ENCODE measurements at places on chromosomes 16 and 17.

GRCh38 chr17:72104863-72105234, 16.0 kb upstream of the SOX9 start:
- DNase-seq: no peak

- no peak for DNase-seq
Measured at GRCh38 chr16:57981636-57982035, 10.7 kb upstream of the CNGB1 start.

DNA sequence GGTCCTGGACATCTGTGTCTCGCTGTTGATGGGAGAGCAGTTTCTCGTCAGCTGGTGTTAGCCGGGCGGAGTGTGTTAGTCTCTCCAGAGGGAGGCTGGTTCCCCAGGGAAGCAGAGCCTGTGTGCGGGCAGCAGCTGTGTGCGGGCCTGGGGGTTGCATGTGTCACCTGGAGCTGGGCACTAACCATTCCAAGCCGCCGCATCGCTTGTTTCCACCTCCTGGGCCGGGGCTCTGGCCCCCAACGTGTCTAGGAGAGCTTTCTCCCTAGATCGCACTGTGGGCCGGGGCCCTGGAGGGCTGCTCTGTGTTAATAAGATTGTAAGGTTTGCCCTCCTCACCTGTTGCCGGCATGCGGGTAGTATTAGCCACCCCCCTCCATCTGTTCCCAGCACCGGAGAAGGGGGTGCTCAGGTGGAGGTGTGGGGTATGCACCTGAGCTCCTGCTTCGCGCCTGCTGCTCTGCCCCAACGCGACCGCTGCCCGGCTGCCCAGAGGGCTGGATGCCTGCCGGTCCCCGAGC, 17.9 kb downstream of the GAA start:
- DNase-seq: no peak

DNA sequence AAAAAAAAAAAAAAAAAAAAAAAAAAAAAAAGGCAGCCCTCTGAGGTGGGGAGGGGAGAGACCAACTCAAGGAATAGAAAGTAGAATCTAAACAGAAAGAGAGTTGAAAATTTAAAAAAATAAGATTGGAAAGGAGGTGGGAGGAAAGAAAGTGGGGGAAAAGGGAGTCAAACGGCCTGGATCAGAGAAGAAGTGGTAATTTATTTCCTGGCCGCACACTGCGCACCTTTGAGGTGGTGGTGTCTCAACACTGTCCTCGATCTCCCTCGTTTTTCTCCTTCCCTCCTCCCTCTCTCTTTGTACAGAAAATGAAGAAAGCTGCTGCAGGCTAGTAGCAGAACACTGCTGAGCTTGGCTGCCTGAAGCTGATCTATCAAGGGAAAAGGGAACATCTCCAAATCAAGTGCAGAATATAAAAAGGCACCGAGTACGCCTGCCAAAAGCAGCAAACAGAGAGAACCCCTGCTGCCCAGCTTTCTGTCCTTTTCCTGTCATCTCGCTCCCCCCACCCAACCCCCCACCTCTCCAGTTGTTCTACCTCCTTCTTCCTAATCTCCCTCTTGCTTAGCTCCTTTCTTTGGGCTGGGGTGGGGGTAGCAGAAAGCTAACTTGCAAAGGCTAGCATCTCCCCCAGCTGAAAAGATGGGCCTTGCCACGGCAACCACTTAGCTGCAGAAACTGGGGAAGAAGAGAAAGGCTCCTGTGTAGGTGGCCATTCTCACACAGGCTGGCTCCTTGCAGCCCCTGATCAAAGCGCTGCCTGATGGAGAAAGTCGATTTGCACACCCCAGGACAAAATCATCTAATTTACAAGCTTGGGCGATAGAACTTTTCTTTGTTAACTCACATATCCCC, 22.5 kb downstream of the AXIN2 start:
- DNase-seq: no peak

DNA sequence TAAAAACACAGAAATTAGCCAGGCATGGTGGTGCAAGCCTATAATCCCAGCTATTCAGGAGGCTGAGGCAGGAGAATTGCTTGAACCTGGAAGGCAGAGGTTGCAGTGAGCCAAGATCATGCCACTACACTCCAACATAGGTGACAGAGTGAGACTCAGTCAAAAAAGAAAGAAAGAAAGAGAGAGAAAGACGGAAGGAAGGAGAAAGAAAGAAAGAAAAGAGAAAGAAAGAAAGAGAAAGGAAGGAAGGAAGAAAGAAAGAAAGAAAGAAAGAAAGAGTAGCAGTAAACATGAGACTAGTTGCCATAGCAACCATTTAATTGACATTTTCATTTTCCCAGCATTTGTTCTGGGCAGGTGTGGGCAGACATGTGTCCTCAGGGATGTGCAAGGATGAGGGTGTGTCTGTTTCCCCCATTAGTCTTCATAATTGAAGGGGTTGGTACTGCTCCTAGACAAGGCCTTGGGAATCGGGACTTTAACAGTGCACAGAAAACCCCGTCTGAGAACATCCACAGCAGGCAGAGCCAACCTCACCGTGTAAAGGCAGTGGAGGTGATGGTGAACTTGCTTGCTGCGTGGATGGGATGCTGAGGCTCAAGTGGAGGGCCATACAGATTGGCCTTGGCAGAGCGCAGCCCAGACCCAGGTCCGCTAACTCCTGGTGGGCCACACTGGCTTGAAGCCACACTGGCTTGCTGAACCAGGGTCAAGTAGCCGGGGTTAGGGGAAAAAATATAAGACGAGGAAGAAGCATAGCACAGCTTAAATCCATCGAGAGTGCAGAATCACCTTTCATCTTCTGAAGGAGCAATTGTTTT, 35.2 kb upstream of the KIFC3 start:
- no peak for DNase-seq

DNA sequence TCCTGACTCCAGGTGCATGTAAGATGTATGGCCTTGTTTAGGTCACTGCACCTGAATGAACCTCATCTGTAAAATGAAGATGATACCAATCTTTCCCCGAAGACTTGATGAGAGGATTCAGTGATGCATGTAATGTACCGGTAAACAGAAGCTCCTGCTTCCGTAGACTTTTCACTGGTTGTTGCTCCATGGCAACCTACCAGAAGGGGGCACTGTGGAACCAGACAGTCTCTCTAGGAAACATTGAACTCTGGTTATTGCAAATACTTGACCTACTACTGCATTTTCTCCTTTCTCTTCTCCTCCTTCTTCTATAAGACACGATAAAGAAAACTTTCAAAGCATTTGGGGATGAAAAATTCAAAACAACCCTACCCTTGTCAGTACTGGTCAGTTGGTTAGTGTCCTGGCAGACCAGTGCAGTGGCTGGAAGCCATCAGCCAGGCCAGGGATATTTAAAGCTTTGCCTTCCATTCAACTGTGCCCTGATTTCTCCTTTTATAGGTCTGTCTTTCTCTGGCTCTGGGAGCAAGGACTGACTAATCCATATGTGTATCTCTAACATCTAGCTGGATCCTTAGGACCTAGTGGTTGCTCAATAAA, 667.4 kb upstream of the SALL1 start:
- DNase-seq: peak; percentile 24

GRCh38 chr17:60077226-60077625, 1.5 kb downstream of the HEATR6 start:
- no peak for DNase-seq

DNA sequence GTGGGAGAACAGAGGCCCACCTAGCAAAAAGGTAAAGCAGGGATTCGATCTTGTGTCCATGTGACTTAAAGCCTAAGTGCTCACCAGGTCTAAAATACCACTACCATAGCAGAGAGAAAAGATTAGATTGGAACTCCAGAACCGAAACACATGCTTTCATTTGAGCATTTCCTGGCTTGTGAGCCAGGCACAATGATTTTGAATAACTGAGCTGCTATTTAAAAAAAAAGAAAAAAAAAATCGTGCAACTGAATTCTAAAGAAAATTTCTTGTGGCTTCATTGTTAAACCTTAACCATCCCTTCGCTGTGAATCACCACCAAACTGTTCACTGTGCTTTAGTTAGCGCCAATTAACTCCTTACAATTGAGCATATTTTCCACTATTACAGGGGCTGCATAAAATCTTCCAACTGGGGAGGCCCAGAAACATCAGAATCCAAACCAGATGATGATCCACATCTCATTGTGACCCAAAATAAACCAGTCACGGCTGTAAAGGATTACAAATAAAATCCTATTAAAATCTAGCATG, 366.4 kb upstream of the ERCC4 start:
- no peak for DNase-seq

GRCh38 chr16:68731637-68732036, 5.5 kb upstream of the CDH1 start:
- no peak for DNase-seq

DNA sequence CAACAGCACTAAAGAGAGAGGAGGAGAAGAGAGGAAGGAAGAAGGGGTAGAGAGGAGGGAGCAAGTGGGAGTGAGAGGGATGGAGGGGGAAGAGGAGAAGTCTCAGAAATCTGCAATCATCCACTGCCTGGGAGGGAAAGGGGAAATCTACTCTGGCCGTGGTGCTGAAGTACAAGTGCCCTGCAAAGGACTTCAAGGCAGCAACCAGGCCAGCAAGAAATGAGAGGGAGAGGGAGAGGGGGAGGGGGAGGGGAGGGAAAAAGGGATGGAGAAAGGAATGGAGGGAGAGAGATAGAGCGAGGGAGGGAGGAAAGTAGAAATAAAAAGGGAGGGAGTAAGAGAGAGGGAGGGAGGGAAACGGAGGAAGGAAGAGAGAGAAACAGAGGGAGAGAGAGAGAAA, 130.8 kb upstream of the EEF2KMT start:
- no peak for DNase-seq

- DNase-seq: no peak
Measured at GRCh38 chr16:75105306-75106061, 11.1 kb downstream of the LDHD start.

- DNase-seq: peak; percentile 68
Measured at GRCh38 chr16:4293822-4294457, 21.1 kb upstream of the TFAP4 start.

GRCh38 chr17:69434164-69434579, 19.7 kb downstream of the MAP2K6 start:
- DNase-seq: no peak

GRCh38 chr16:20906341-20907255, 6.0 kb downstream of the LYRM1 start:
- no peak for DNase-seq

GRCh38 chr17:28982131-28982793, 23.6 kb downstream of the SEZ6 start:
- DNase-seq: peak; percentile 41

DNA sequence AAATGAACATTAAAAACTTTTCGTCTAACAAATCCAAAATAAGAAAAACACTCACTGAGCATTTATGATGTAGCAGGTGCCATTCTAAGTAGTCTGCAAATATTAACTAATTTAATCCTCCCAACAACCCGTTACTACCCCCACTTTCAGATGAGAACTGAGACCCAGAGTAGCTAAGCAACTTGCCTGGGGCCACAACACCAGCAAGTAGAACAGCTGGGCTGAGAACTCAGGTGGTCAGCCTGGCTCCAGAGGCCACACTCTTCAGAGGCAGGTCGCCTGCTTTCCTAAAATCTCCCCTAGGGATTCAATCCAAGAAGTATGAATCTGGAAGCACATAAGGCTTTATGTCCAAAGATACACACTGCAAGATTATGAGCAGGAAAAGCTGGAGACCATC, 6.2 kb downstream of the MBTPS1 start:
- DNase-seq: no peak

GRCh38 chr17:63221939-63222338, 224.2 kb downstream of the CYB561 start:
- no peak for DNase-seq

DNA sequence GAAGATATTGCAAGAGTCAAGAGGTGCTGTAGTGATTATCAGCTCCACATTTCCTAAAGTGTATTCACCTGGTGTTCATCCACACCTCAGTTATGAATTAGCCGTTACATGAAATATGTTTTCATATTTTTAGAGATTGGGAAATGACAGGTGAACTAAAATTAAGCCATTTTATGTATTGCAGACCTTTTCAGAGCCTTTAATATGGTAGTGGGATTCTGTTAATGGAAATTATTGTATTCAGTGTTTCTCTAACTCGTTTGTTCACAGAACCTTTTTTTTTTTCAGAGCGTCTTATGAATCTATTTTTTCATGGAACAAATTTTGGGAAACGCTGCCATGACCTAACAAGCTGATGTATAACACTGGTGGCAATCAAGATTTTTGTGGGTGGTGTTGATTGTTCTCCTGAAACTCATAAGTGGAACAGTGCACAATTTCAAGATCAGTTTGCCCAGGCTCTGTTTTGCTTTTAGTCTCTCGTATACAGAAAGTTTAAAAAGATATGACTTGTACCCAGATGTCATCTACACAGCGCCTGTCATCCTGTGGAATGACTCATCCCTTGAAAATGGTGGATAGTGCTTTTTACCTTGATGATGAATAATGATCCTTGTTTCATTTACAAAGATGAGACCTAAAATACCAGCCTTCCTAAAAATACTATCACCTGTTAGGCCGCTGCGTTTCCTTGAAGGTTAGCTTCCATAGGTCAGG, 88.8 kb downstream of the ARHGAP44 start:
- no peak for DNase-seq

GRCh38 chr17:27609611-27610303, 21.2 kb upstream of the LGALS9 start:
- peak; percentile 59 for DNase-seq

- peak; percentile 60 for DNase-seq
Measured at GRCh38 chr17:1109606-1110540, 69.9 kb downstream of the ABR start.

DNA sequence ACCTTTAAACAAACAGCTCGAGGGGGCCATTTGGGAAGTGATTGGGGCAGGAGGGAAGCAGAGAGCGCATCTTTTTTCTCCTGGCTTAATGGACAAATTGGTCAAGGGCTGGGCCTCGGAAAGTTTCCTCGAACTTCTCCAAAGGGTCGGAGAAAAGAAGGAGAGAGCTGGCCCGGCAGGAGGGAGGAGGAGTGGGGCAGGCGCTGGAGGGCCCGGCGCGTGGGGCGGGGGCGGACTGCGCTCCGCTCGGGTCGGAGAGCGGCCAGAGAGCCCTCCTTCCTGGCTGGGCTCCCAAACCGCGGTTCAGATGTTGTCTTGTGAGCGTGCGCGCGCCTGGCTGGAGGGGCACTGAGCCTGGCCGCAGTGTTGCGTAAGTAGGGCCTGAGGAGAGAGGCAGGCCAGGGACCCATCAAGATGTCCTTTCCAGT, 1.2 kb downstream of the MMP2 start:
- DNase-seq: peak; percentile 92

All from heart left ventricle (tissue), 16 donors.